HCT116 (cell line): ENCODE measurements at places on chromosomes 5 and 9. TPM values are rescaled to one million over a fixed set of nuclear protein-coding genes. Genes with fewer than 3 reads are reported as not detected.

CCL27 gene
- total RNA-seq: 1.0 TPM

GRCh38 chr5:79962575-79963222 lies 28.4 kb downstream of the MTX3 start:
- DNase-seq: no peak

GRCh38 chr9:136089697-136090045 lies 5.4 kb downstream of the NACC2 start:
- no peak for DNase-seq

- no peak for DNase-seq
Observed at GRCh38 chr5:126348855-126349635, 74.2 kb upstream of the GRAMD2B start.

- DNase-seq: no peak
Observed at GRCh38 chr5:159101685-159102084, 2.0 kb upstream of the EBF1 start.

DNLZ gene
- total RNA-seq: 21.9 TPM

GRCh38 chr9:89489548-89490530 lies 8.1 kb downstream of the SEMA4D start:
- no peak for DNase-seq

ACTBL2 gene
- 0.07 TPM for total RNA-seq

- DNase-seq: no peak
Observed at GRCh38 chr5:568809-569208, 43.3 kb upstream of the CEP72 start.

GRCh38 chr9:131481441-131482342 lies 21.0 kb upstream of the POMT1 start:
- DNase-seq: no peak

BNC2 gene
- 0.37 TPM for total RNA-seq

DNA sequence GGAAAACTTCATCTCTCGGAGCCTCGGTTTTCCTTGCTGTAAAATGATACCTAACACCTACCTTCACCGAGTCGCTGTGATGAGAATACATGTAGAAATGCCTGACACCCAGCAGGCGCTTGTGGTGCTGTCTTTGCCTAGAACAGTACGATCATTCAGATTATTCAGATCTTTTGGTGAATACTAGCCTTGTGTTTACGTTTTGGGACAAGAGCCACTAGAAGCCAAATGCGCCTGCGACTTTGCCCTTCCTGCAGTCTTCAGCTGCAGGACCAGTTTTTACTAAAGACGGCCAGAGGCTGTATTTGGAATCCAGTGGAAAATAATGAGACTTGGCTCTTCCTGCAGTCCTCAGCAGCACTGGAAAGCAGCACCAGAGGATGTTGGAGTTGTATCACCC lies 189.6 kb downstream of the TRIO start:
- no peak for DNase-seq

DNA sequence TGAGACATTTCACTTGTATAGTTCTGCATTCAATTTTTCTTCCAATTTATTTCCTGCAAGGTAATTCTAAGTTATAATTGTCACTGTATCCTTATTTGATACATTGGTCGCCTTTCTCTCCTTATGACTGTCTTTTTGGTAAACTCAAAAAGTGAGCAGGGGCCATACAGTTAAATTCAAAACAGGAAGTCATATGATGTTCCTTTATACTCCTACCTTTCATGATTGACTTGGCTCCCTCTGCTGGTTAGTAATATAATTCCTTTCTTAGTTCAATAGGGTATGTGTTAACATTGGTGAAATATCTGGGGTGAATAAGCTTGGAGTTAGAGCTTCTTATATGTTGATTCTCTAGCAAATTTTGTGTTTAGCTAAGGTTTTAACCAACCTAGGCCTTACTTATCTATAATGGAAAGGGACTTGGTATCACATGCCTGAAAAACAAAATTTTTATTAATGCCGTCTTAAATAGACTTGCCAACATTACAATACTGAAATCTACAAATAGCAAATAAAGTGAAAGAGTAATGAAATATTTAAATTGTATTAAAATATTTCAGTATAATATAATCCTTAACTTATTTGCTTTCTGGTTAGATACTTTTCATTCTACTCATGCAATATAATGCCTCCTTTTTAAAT lies 6.0 kb upstream of the NIPBL start:
- peak; percentile 68 for DNase-seq
